ENCODE measurements at places on chromosomes 6 and 20. TPM values are rescaled to one million over a fixed set of nuclear protein-coding genes. Genes with fewer than 3 reads are reported as not detected.
A peak's percentile ranks its signal among the peaks of the same experiment; 100 is the strongest.

DNA sequence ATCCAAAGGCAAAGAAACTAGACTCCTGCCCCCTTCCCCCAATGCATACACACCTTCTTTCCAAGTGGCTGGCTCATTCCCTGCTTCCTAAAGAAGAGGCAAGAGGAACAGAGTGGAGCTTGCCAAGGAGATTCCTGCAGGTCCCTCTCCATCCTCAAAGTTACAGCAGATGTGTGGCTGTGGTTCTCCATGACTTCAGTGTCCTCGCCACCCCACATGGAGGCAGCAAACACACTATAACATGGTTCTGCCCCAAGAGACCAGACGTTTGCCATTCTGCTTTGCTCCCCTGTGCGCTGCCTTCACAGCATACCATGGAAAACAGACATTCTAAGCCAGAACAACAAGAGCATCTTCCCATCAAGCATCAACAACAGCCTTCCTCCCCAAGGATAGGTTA is 84.4 kb downstream of the BACH2 start:
- no peak for DNase-seq

BTNL2 gene
- total RNA-seq: not detected

DEFB124 gene
- not detected for total RNA-seq

- no peak for DNase-seq
These were observed 48.3 kb upstream of the TBC1D32 start for GRCh38 chr6:121382467-121383121.

DNA sequence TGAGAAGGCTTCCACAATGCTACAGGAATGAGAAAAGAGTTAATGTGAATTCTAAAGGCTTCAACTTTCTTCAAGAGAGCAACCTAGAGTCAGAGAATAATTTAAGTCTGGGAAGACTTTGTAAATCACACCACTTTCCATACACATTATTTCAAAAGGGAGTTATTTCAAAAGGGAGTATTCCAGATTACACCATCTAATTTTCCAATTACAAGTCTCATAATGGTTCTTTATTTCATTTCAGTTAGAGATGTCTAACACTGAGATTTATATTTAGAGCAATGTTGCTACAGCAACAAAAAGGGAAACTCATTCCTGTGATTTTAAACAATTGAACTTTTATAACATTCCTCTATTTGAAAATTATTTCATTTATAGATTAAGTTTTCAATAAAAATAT is 98.8 kb upstream of the DST start:
- no peak for DNase-seq

DNA sequence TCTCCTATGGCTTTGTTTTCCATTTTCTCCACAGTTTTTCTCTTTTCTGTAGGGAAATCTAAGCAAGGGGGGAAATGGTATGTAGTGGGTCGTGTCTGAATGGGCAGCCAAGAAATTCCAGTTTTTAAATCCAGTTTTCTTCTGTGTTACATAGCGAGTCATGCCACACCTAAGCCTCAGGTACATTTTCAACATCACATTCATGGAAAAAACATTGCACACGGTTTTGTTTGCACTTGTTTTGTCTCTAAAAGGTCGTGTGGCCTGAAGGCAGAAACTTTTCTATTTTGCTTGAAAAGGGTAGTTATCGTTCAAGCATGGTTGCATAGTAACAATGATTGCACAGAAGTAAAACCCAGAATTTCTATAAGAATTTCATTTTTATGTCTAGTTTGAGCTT is 70.5 kb downstream of the MOXD1 start:
- DNase-seq: no peak

ZNF165 gene
- total RNA-seq: 0.78 TPM

MEP1A gene
- total RNA-seq: not detected

RIPK1 gene
- total RNA-seq: 8.9 TPM

PARD6B gene
- total RNA-seq: 0.19 TPM

DNA sequence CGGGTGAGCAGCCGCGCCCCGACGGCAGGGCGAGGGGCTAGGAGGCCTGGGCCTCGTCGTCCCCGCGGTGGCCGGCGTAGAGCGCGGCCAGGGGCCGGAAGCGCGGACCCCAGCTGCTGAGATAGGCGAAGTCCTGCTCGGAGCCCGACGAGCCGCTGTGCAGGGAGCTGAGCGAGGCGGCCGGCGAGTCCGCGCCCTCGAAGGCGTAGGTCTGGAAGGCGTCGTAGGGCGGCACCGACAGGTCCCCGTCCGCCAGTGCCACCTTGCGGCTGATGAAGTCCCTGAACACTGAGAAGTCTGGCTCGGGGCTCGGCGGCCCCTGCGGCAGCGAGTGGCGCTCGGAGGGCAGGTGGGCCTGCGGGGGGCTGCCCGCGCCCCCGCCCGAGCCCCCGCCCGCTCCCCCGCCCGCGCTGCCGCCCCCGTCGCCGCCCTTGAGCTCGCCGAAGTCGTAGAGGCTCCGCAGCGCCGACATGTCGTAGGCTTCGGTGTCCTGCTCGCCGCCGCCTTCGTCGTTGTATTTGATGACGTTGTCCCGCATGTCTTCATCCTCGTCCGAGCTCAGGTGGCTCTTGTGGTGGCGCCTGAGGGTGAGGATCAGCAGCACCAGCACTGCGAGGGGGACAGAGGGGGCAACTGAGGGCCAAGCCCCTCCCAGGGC is 56.5 kb downstream of the CD40 start:
- DNase-seq: peak; percentile 4

TMEM170B gene
- 8.5 TPM for total RNA-seq

GRCh38 chr6:105066233-105066632 is 109.3 kb downstream of the LIN28B start:
- DNase-seq: no peak

- DNase-seq: no peak
These were observed 85.3 kb upstream of the TIAM2 start for GRCh38 chr6:154909821-154910220.

DNA sequence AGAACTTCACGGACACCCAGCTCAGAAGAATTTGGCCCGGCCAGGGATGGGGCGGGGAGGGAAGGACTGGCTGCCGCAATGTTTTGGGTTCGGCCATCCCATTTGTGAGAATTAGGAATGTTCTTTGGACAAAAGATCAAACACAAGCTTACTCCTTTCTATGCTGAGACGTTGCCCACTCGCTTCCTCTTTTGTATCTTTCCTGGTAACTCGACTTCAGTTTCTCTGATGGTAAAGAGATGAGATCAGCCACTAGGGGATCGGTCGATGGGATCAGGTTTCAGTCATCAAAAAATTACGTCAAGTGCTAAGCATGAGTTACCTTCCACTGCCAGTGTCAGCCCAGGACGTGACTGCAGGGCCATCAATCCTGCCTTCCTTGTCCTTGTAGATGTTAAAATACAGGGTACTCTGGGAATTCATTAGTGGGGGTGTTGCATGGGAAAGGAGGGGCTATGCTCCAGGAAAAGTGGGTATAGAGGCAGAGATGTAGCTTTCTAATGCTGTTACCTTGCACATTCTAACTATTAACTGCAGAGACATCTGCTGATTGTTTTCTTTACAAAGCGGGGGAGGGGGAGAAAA is 190.2 kb downstream of the TSHZ2 start:
- peak; percentile 3 for DNase-seq

RAD21L1 gene
- 0.57 TPM for total RNA-seq

DNA sequence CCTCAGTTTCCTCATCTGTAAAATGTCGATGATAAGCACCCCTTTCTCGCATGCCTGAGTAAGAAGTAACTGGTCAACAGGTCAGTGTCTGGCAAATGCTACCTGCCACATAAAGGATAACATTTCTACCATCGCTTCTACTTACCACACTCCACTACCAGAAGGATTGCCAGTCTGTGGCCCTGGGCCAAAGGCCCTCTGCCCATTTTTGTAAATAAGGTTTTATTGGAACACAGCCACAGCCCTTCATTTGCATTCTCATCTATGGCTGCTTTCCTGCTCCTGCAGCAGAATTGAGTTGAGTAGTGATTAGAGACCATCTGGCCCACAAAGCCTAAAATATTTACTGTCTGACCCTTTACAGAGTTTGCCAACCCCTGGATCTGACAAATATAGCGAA is 121.8 kb downstream of the TOX2 start:
- no peak for DNase-seq

GRCh38 chr20:2408111-2408510 is 27.4 kb downstream of the TGM6 start:
- DNase-seq: no peak

DUSP22 gene
- total RNA-seq: 29.0 TPM

DNA sequence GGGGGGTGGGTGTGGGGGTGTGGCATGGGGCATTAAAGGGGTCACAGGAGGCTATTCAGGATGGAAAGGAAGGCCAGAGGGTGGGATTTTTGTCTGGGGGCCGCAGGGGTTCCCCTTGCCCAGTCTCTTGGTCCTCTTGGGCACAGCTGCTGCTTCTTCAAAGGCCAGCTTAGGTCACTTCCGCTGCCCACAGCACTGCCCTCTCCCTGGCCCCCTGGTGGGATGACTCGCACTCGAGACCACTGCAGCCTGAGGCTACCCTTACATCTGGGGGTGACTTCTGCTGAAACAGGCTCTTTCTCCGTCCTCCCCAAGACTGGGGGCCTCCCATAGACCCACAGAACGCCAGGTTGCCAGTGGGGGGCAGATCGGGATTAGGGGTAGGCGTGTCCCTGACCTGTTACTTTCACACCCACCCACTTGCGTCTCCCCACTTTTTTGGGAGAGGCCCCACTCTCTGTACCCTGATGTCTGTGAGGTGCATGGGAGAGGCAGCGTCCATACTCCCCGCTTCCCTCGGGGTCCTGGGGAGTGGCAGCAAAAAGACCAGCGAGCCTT is 1.3 kb downstream of the LKAAEAR1 start:
- no peak for DNase-seq

VSTM2L gene
- 77.5 TPM for total RNA-seq

DNA sequence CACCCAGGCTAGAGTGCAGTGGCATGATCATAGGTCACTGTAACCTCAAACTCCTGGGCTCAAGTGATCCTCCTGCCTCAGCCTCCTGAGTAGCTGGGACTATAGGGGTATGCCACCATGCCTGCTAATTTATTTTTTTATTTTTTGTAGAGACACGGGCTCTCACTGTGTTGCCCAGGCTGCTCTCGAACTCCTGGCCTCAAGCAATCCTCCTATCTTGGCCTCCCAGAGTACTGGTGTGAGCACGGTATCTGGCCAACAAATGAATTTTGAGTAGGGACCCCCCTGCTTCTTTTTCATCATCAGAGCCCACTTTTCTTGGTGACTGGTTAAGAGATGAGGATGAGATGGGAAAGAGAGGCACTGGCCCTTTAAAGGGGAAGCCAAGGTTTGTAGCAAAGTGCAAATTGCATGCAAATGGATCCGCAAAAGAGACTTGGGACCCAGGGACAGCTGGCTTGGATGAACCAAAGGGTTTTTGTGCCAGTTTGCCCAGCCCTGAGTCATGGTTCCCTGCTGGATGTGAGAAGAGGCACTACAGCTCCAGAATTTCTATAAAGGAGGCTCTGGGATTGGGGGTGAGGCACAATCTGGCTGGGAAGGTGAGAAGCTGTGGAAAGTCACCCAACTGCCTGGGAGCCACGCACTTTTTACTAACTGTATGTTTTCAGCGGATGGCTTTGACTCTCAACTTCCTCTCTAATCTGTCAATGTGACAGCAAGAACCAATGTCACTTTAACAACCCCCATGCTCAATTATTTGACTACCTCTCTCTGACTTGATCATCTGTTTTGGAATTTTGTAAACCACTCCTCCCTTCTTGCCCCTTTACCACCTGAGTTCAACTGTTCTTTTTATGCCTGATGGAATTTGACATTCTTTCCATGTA is 58.7 kb upstream of the RNF24 start:
- peak; percentile 74 for DNase-seq

ACTL10 gene
- total RNA-seq: not detected

DNA sequence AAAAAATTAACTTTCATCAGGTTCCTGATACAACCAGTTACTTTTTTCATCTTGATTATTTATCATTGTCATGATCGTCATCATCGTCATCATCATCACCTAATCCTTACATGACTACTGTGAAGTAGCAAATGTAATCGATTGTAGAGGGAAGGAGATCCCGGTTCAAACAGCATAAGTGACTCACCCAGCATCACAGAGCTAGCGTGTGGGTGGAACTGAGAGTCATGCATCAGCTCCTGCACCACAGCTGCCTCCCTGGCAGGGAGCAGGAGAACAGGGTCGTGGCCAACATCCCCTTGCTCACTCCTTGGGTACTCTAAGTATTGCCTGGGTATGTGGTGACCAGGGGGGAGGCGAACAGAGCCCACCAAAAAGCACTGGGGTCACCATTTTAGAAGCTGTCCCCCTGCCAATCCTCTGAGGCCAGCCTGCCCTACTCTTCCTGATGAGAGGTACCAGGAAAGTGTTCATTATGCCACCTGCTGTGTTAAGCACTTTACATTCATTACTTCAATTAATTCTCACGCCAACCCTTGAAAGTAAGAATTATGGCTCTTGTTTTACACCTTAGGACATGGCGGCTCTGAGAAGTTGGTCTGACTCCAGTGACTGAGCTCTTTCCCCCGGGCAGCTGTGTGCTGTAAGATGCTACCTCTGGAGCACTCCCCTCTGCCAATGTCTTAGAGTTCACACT is 425.2 kb downstream of the CD83 start:
- peak; percentile 65 for DNase-seq

DNA sequence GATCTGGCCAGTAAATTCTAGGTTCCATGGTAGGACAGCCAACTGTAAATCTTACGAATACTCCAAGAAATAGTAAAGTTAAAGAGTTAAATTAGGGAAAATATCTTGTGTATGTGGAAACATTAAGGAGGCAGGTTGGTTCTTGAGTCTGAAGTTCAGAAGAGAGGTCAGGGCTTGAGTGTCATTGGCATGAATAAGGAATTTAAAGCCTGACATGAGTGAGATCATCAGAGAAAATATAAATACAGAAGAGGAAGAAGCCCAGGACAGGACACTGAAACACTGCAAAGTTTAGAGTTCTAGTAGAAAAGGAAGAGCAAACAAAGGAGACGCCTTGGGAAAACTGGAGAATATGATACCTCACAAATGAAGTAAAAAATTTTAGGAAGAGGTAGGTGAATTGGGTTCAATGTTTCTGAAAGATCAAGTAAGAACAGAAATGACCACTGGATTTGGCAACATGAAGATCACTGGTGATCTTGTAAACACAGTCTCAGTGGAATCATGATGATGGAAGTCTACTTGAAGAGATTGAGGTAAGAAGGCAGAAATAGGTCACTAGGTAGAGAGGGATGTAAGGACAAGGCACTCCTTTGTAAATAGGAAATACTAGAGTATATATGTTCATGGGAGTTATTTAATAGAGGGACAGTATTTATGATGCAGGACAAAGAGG is 41.6 kb upstream of the SYNCRIP start:
- no peak for DNase-seq

DNA sequence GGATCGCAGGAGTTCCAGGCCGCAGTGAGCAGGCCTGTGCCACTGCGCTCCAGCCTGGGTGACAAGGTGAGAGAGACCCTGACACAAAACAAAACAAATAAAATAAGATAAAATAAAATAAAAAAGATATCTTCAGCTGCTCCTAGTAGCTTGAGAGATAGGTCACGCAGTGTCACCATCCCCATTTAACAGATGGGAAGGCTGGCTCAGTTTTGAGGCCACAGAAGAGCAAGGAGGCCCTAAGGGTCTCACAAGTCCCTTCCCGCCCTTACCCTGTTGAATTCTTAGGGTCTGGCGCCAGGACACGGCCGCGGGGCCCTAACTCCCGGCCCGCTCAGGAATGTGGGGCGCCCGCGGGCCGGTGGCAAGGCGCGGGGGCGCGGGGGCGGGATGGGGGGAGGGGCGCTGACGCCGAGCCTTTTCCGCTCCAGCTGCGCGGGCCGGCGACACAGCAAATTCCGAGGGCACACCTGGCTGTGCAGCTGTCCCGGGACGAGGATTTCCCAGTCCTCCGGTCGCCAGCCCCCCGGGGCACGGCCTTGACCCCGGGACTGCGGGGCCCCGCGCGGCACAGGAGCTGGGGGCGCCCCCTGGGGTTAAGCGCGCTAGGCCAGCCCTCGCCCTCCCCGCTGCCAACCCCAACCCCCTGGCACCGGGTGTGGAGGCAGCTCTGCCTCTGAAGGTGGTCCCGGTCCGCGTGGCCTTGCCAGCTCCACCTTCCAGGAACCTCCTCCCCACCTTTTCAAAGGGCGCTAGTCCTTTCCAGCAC is 10.3 kb upstream of the R3HDML start:
- no peak for DNase-seq
